ENCODE measurements at places on chromosomes 5 and 9. TPM values are rescaled to one million over a fixed set of nuclear protein-coding genes. Genes with fewer than 3 reads are reported as not detected.

DNA sequence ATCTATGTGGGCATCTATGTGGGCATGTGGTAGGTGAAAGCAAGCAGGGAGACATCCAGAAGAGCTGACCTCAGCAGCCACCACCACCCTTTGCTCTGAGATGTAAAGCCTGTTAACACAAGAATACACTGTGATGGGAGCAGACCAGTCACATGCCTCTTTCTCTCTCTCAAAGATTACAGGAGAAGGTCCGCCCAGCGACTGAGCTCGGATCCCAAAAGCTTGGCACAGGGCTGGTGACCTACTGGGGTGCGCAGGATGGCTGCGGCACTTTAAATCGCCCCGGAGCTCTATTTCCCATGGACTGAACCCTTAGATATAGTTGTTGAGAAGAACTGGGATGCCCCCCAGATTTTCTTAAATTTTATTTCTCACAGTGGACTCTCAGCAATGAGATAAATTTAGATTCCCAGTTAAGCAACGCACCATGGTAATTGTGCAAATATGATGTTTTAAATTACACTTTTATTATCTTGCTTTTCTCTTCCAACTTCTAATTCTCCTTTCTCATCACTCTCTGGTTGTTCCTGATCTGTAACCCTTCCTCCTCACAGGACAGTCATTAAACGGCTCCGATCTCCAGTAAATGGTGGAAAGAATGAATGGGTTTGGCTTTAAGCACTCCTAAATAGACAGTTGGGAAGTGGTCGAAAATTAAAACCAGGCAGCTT lies 37.7 kb upstream of the ICE1 start:
- no peak for DNase-seq

- peak; percentile 87 for DNase-seq
These were observed 490.9 kb downstream of the GADD45G start for GRCh38 chr9:90095682-90096081.

- DNase-seq, result no peak
These were observed 66.6 kb downstream of the SHOC1 start for GRCh38 chr9:111728143-111728542.

GRCh38 chr9:71487061-71487460 lies 281.3 kb downstream of the CEMIP2 start:
- DNase-seq, result peak; percentile 37

GRCh38 chr5:156411-157072 lies 34.8 kb upstream of the LRRC14B start:
- DNase-seq, result no peak

DNA sequence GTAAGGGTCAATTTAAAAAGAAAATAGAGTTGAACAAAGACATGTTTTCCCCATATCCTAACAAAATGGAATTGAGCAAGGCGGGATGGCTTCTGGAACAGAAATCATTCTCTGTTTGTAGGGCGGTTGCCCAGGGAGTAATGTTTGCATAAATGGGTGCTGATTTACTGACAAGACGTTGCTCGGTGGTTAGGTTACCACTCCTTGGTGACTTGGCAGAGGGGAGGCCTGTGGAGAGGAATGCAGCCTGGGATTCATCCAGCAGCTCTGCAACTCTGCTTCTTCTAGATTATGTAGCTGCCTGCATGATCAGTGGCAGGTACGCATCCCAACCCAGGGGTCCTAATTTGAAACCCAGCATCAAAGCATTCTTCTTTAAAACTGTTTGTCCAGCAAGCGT lies 200.2 kb downstream of the CFAP90 start:
- DNase-seq, result no peak

DNA sequence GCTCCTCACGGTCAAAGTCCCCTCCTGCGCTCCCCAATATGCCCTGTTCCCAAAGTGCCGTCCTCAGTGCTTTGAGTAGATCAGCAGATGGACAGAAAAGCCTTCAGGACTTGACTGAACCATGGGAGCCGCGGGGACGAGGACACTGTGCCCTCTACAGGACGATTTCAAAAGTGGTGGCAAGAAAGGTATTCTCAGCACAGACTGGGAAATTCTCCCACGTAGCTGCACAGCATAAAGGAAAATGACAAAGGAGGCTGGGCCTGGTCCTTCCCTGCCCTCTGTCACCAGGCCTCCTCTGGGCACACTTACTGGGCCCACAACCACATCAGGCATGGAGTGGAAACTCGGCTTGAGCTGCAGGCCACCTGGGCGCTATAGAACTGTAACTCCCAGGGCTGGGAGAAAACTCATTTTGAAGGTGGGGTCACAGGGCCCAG lies 16.7 kb upstream of the MTMR12 start:
- DNase-seq, result peak; percentile 81

DNA sequence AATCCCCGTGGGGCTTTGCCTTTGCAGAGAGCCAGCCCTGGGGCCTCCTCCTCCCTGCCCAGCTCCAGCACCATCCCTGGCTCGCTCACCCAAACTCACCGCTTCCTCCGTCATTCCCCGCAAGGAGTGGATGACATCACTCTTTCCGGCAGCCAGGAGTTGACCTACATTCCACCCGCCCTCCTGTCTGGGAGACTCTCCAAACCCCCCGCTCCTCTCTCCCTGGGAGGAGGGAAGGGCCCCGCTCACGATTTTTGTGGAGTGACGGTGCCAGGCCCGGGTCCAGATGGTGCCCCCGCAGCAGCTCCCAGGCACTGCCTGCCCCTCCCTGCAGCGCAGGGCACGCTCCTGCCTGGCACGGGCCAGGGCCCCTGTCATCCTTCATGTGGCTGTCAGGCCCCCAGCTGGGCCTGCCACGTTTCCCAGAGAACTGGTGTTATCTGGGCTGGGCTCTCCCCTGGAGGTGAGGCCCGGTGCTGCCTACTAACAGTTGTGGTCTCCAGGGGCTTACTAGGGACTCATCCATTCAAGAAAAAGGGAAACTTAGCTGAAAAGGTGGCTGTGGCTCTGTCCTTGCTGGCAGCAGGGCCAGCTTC lies 52.3 kb downstream of the NTNG2 start:
- DNase-seq, result peak; percentile 96

WNT8A gene
- total RNA-seq, result not detected

DNA sequence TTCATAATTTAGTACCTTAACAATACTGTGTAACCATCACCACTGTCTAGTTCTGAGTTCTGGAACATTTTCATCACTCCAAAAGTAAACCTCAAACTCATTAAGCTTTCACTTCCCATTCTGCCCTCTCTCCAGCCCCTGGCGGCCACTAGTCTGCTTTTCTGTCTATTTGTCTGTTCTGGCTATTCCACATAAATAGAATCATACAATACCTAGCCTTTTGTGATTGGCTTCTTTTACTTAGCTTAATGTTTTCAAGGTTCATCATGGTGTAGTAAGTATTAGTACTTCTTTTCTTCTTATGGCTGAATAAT lies 138.7 kb downstream of the RAPGEF6 start:
- DNase-seq, result no peak

DNA sequence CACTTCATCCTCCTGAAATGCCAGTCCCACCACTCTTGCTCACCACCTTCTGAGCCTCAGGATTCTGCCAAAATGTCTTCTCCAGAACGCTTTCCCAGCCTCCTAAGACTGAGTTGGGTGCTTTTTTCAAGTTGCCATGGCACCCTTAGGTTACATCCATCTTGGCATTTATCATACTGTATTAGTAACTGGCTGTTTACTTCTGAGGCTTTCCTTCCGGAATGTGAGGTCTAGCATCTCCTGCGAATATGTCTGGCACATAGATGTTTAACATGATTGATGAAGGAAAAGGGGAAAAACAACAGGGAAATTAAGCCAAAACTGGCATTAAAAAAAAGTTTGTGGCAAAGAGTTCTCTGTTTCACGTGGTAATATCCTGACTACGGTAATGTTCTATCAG lies 24.9 kb downstream of the RNF130 start:
- no peak for DNase-seq

TNC gene
- 133 TPM for total RNA-seq

GRCh38 chr5:82358457-82358856 lies 80.3 kb upstream of the RPS23 start:
- no peak for DNase-seq

PDE4D gene
- 109 TPM for total RNA-seq

LCN9 gene
- not detected for total RNA-seq

DNA sequence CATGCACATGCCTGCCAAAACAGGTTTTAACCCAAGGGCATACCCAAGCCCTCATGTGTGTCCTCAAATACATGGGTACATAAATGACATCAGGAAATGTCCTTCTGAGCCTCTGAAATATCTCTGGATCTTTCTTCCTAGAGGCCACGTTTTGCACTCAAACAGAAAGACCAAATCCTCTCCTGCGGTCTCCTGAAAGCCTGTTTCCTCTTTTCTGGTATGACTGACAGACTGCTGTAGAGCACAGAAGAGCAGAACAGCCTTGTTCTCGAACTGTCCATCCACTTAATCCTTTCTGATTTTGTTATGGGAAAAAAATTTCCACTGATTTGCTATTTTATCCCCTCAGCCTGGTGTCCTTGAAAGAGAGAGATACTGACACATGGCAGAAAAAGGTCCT lies 107.2 kb downstream of the ASTN2 start:
- no peak for DNase-seq

DNA sequence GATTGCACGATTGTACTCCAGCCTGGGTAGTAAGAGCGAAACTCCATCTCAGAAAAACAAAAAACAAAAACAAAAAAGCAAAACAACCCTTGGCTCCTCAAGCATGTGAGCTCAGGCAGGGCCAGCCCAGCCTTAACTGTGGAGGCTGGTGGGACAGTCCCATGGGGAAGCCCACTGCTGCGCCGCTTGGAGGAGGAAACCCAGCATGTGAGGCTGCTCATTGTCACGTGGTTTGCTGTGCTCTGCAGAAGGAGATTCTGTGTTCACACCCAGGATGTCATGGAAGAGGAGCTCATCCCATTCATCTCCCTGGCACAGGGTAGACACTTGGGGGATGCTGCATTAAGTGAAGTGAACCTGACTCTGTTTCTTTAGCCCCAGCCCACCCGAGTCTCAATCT lies 4.0 kb downstream of the ZBED3 start:
- no peak for DNase-seq

DNA sequence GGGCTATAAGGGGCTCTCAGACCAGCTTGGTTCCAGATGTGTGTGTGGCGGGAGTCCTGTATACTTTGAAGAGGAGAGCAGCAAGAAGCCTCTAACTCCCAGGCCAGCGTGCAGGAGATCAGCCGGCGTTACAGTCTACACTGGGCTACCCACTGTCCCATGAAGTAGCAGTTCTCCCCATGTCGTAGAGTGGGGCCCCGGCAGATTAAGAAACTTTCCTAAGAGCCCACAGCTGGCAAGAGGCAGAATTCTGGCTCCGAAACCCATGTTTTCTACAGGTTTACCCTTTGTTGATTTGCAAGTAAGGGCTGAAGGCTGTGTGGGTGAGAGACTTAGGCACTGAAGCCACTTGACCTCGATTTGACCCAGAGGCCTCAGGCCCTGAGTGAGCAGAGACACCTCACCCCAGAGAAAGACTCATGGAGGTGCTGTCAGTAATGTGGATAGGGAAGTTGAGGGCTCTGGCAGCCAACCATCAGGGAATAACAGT lies 881 bp upstream of the B4GALT1 start:
- DNase-seq, result no peak

DNA sequence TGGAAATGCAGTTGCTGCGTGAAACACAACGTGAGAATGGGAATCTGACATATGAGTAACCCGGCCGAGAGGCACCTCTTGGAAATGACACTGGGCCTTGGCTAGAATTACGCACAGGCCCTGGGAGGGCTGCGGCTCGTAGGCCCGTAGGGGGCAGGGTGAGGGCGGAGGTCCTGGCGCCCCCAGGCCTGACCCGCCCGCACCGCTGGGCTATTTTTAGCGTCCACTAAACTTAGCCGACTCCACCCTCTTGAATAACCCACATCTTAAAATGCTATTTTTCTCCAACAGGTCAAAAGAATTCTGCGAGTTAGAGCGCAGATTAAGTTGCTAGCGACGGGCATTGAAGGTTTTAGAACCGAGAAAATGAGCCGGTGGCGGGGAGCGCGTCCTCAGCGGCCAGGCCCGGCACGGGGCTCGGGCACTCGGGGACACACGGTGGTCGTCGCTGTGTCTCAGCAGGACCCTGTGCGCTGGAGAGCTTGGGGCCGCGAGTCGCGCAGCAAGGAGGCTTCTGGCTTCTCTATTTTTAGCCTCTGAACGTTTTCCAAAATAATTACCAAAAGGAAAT lies 168.5 kb downstream of the AUH start:
- DNase-seq, result peak; percentile 50

GRCh38 chr5:97124335-97124734 lies 18.1 kb downstream of the LIX1 start:
- no peak for DNase-seq

DNA sequence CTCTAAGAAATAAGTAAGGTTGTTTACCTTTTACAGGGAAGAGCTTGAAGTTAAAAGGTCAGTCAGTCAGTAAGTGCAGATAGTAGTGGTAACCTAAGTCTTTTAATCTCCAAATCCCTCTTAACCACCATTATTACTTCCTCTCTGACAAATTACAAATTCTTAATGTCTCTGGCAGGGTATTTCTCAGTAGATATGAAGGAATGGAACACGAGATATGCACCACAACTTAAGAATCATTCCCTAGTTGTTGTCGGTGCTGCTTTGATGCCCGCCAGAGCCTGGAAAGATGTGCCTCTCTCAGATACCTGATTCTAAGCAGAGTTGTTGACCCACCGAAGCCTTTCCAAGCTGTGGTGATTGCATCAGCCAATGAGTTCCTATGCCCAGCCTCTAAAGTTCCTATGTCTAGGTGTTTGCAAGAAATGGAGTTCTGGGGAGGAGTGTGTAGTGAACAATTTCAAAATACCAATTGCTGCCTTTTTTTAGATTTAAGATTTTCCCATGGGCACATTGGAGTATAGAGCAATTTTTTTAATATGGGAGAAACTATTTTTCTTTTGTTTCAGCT lies 78.5 kb downstream of the CD180 start:
- no peak for DNase-seq

- DNase-seq, result peak; percentile 63
These were observed 721 bp downstream of the PTGES start for GRCh38 chr9:129751841-129752801.

CCL27 gene
- total RNA-seq, result not detected

Measured in cerebellum (tissue), 4 donors.